CD4-positive, alpha-beta T cell treated with Interleukin-10 for 1 hour (primary cell): ENCODE measurements at places on chromosomes 4 and X.

- DNase-seq = no peak
These were observed 427 bp downstream of the NKX1-1 start for GRCh38 chr4:1405636-1406393.

DNA sequence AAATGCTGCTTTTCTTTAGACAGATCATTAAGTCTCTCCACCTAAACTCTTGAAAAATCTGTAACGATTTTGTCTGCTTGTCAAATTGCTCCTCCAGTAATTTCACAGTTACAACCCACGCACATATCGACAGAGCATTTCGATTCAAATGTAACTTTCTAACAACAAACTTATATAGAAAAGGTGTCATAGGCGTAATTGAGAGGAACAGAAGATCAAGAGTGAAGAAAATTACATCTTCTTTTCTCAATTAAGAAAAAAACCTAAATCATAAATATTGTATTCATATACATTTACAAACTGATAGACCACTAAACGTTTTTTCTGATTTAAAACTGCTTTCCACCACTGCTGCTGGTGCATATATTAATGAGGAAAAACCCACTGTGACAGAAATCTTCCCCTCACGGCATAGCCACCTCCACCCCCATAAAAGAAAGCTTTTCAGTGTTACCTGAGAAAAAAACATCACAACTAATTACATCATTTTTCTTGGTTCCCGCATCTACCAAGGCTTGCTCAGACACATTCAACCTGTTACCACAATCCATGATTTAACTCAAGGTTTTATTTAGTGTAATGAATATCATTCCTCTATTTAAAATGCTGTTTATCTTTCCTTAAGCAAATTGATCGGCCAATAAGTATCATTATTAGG is 1.9 kb downstream of the GPM6A start:
- DNase-seq = no peak

DNA sequence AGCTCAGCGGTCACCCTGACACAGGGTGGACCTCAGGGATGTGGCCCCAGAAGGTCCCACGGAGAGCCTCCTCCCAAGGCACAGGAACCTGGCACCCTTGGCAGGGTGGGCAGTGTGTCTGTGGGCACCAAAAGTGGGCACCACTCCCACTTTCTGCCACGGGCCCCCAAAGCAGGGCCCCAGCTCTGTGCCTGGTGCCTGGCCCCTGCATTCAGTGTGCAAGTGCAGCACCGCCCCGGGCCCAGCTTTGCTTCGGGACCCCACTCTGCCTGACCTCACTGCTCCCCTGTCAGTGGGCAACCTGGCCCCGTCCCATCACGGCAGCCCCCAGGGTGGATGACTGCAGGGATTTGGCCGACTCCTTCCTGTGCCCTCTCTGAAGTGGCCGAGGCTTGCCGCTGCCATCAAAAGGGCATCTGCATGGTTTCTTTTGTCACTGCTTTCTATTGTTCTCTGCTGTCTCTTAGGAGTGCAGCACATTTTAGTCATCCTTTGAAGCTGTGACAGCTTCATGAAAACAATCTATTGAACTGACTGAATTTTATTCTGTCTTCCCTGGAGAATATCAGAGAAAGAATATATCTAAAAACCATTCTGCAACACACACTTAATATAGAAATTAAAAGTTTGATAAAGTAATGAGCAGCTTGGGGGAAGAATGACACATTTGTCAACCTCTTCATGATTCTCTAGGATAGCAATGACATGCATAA is 302.4 kb downstream of the FAM47B start:
- no peak for DNase-seq

GRCh38 chrX:100340491-100341141 is 69.5 kb downstream of the PCDH19 start:
- DNase-seq = no peak

GRCh38 chrX:115579327-115579726 is 18.4 kb downstream of the PLS3 start:
- no peak for DNase-seq

GRCh38 chr4:183163135-183163534 is 64.1 kb downstream of the WWC2 start:
- no peak for DNase-seq

- no peak for DNase-seq
These were observed 211.5 kb downstream of the KDR start for GRCh38 chr4:54913751-54914526.

DNA sequence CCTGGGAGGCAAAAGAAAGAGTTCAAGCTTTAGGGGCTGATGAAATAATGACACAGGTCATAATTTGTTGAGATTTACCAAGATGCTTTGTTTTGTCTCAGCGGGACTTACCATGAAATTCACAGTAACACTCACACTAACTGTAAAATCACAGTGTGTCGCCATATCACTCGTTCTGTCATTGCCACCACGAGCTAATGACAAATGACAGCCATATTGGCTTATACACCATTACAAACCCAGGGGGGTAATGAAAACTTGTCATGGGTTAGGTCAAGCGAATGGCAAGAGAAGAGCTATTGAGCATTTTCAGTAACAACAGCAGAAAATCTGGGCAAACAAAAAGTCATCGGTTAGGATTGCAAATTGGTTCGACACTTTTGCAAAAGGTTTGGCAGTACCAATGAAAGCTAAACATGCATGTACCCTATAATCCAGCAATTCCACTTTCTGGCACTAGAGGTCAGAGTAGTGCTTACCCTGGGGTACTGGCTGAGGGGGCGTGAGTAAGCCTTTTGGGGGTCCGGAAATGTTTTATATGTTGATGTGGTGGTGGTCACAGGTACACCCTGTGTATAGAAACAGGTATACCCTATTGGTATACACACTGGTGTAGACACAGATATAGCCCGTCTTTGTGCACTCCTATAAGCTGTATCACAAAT is 83.9 kb upstream of the RAI2 start:
- peak; percentile 22 for DNase-seq

- peak; percentile 67 for DNase-seq
These were observed 88.3 kb downstream of the ZAR1 start for GRCh38 chr4:48578132-48578968.

GRCh38 chrX:43592597-43592996 is 63.5 kb upstream of the MAOA start:
- no peak for DNase-seq

- no peak for DNase-seq
These were observed 81.4 kb downstream of the RBM47 start for GRCh38 chr4:40548256-40548655.

DNA sequence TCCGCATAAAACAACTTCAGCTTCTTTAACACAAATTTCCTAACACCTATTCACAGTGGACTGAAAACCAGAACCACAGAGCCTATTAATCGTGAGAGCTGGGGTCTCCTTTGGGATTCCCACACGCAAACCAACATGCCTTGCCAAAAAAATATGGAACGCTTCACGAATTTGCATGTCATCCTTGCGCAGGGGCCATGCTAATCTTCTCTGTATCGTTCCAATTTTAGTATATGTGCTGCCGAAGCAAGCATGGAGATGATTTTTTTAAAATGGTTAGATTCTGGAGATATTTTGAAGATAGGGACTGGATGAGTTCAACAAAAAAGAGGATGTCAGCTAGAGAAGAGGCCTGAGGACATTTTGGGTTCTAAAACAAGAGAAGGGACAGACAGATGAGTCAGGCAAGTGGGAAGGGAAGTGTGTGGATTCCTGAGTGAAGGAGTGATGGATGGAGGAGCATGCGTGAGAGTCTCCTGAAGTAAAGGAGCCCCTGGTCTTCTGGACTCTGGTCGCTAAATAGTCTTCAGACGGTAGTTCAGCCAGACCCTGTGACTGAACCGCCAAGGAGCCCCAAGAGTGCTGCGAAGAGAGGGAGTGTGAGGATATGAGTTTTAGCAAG is 9.5 kb upstream of the GATA1 start:
- DNase-seq = no peak

GRCh38 chrX:153845195-153845594 is 14.9 kb upstream of the PDZD4 start:
- DNase-seq = no peak

DNA sequence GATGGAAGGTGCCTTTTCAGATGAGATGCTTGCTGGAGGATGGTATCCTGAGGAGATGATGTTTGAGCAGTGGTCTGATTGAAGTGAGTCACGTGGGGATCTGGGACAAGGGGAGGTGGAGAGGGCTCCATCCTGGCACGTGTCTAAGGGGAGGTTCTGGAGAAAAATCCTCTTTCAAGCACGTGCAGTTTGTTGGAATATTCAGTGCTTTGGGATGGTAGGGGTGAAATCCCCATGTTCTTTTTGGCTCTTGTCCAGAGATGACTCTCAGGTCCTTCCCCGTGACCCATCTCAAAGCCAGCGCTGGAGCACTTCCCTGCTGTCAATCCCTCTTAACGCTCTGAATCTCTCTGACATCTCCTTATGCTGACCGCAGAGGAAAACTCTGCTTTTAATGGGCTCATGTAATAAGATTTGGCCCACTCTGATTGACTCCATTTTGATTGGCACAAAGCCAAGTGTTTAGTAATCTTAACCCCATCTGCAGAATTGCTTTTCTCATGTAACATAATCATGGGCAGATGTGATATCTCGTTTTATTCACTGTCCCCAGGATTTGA is 10.8 kb upstream of the KLKB1 start:
- no peak for DNase-seq

DNA sequence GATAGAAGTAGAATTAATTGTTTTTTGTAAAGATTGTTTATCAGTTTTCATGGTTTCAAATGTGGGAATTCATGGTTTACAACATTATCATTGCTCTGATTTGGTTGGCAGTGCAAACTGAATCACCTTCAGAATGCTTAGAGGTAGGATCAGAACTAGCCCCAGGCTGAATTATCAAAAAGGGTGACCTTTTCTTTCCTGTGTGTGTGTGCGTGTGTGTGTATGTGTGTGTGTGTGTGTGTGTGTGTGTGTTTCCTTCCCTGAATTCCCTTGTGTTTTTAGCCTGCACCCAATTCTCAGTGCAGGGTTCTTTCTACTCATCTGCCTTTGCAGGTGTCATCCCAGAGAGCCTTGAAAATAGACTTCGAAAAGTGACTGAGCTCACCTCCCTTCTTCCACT is 125.0 kb downstream of the BMPR1B start:
- DNase-seq = no peak

GRCh38 chr4:41715155-41715554 is 33.4 kb downstream of the PHOX2B start:
- no peak for DNase-seq

GRCh38 chrX:101483705-101484104 is 1.6 kb upstream of the ARMCX4 start:
- no peak for DNase-seq

DNA sequence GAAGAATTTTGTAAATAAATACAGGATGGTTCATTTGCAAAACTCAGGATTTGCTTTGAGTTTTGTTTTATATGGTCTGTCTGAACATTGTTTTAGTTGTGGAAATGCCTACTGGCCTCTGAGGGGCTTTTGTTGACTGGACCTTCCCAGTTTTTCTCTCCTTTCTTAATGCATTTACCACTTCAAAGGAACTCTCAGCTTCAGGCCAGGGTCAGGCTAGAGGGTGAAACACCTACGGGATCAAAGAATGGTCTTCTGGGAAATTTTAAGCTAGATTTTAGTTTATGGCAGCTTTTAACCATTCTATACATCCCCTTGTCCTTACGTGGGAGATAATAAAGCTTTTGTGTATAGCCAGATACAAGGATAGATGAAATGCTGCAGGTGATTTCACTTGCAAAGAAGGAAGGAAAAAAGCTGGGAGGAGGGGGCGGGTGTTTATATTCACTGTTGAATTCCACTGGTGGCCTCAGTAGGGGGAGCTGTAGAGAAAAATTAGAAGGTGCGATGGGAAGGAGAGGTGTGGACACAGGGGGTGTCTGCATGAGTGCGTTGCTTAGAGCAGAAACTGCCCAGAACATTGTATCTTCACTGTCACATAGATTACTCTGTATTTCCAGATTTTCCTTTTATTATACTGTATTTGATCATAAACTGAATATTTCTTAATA is 151.8 kb downstream of the TSPAN5 start:
- no peak for DNase-seq
